ENCODE measurements at places on chromosomes 5 and 9.

GRCh38 chr9:105065098-105066088, 137.4 kb upstream of the ABCA1 start:
- DNase-seq, result no peak

DNA sequence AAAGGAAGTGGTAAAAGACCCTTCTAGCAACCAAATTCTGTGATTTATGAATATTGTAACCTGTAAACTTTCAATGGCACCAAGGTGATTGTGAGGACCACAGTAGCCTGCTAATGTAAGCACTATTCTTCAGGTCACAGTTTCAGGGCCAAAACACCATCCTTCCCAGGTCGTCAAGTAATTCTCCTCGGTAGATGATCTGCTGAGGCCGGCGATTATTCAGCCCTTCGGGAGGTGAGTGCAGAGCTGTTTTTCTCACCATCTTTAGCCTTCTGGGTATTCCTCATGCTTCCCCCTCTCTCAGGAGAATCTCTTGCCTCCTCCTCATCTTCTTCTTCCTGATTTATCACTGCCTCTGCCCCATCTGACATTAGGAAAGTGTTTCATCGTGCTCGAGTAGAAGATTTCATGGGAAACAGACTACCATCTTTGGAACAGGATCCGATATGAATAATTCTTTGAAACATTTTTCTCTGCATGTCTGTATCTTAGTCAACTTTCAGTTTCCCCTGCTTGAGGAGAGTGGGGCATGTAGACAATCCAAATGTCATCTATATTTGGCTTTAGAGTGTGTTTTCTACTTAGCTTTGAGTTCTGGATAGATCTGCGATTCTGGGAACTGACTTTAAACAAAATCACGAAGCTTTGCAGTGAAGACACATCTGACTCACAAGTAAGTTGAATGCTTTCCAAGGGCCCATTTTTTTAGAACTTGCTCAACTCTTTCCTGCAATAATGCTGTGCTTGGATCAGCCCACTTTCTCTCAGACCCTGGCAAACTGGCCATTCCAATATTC, 173.9 kb downstream of the AOPEP start:
- no peak for DNase-seq

DNA sequence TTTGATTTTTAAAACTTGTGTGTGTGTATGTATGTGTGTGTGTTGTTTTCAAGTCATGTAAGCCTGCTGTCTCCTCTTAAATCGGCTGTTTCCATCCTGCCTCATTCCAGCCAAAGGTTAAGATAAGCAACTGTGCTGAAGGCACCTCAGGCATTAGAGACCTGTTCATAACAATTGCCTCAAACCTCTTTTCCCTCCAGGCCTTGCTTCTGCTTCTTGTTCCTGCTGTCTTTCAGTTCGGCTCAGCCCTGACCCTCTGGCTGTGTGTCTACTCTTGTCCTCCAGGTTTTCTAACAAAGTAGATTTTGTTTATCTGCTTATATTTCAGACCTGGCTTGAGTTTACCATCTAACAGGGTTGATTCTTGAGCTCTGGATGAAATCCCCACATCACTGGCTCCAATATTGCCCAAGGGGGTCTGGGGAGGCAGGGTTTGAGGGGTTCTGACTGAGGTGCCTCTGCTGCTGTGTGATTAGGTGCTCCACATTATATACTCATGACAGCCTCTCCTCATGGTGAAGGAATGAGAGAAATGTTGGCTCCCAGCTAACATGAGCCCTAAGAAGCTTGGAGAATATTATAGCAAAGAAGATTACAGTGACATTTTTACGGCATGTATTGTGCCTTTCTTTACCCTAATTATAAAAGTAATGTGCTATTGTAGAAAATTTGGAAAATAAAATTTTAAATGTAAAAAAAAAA, 229.7 kb upstream of the PIK3R1 start:
- DNase-seq, result no peak

DNA sequence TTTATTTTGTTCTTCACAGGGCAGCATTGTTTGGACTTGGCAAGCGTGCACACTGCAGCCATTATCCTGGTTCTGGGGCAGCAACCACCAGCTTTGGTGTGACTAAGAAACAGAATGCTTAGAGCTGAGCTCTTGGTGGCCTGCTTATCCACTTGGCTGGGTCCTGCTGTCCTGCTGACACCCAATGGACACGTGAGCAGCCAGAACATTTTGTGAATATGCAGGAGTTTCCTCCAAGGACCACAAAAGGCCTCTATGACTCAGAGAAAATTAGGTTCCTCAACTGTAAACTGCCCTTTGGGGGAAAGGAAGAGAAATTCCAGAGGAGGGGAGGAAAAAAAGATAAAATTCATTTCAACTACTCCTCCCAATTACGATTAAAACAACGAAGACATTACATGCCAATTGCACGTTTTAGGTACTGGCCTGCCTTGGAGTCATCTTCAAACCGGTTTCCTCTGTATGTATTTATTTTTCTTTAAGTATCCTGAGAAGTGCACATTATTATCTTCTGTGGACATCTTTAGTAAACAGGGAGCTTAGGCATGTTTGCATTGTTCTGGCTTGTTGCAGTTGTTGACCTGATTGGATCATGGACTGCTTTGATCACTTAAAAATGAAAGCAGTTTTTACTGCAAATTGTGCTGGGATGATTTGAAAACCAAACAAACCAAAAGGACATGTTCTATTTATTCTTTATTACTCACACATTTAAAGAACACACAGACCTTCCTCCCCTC, 82.3 kb upstream of the TLE4 start:
- DNase-seq, result no peak

DNA sequence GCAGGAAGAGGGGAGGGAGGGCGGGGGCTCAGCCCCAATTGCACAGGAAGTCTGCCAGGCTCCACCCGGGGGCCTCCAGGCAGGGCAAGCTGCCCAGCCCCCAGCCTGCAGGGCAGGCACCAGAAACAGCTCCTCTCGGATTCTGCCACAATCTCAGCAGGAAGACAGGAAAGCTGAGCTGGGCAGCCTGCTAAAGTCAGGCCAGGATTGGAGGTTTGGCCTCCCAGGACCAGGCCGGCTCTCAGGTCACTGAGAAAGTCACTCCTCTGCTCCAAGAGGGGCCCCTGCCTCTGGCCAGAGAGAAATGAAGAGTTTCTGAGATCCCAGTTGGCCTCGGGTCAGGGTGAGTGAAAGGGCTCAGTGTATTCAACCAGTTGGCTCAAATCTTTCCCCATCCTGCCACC, 54.6 kb upstream of the STXBP1 start:
- no peak for DNase-seq

All from activated gamma-delta T cell treated with anti-CD3 and anti-CD28 coated beads, Interleukin-2, amount 50 U/mL, for 16 hours (primary cell).